ENCODE measurements at places on chromosomes 1 and 21. TPM values are rescaled to one million over a fixed set of nuclear protein-coding genes. Genes with fewer than 3 reads are reported as not detected.

Gene RIIAD1
- total RNA-seq, result not detected

Gene OR2T2
- total RNA-seq, result not detected

Gene ZNF593OS
- total RNA-seq, result not detected

Gene RIPPLY3
- not detected for total RNA-seq

Gene PIK3CD
- 250 TPM for total RNA-seq

Gene TTC24
- total RNA-seq, result 24.1 TPM

Gene PRELP
- not detected for total RNA-seq

Gene AADACL4
- not detected for total RNA-seq

Gene ACBD3
- 22.6 TPM for total RNA-seq
